ENCODE measurements at places on chromosomes 4 and X.

- DNase-seq, result no peak
Measured at GRCh38 chr4:149676076-149676475, 139.6 kb downstream of the IQCM start.

GRCh38 chr4:141416219-141416618 is 195.5 kb downstream of the ZNF330 start:
- DNase-seq, result no peak

GRCh38 chr4:22901631-22902030 is 208.9 kb downstream of the GBA3 start:
- DNase-seq, result no peak

GRCh38 chr4:70838666-70839588 is 763 bp downstream of the GRSF1 start:
- DNase-seq, result peak; percentile 50

- no peak for DNase-seq
Measured at GRCh38 chr4:1981251-1982058, 27.3 kb downstream of the NELFA start.

DNA sequence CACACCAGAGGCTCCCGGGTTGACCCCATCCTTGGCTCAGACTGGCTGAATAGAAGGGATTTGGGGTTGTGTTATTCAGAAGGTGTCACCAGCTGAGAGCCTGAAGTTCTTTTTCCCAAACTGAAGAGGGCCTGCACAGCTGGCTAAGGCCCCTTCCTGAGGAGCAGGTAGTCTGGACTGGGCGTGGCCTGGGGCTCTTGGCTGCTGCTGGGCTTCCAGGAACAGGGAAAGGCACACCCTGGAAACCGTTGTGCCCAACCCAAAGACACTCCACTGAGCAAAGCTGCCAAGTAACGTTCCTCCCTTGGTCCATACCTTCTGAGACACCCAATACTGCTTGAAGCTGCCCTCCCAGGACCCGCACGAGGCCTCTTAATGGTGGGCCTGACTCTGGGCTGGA is 8.3 kb upstream of the CXCR3 start:
- no peak for DNase-seq

DNA sequence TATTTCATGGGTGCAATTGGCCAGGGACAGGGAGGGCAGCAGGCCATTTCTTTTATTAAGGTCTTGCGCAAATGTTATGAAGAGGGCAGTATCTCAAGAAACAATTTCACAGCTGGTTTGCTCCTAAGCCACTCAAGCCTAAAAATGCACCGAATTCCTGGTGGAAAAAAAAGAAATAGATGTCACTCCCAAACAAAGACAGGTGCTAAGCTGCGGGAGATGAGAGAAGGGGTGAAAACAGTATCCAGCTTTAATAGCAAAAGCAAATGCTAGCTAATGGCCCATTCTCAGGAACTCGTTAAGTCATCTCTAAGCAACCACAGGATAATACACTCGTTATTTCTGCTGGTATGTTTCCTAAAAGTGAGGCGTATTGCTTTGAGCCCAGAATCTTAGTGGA is 116.4 kb downstream of the ARX start:
- DNase-seq, result peak; percentile 39

- DNase-seq, result no peak
Measured at GRCh38 chrX:10725071-10725470, 104.7 kb upstream of the MID1 start.

DNA sequence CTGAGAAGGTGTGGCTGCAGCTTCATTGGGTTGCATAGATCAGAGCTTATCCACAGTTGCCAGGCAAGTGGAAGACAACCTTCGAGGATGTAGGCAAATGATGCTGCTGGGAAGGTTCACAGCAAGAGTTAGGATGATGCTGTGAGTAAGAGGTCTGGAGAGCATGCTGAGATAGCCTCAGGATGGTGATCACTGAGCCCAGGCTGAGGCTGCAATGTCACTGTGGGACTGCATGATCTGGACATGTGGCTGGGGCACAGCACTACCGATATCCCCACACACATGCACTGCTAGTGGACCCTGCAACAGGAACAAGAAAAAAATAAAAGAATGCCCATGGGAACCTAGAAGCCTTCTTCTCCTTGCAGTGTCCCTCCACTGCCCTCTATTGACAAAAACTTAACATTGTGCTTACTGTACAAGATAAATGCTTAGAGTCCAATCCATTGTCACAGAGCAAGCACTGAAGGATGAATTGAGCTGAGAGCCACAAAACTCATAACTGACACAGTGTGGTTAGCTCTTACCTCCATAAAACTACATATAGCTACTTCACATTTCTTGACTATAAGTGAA is 105.6 kb downstream of the CNKSR2 start:
- DNase-seq, result peak; percentile 57

DNA sequence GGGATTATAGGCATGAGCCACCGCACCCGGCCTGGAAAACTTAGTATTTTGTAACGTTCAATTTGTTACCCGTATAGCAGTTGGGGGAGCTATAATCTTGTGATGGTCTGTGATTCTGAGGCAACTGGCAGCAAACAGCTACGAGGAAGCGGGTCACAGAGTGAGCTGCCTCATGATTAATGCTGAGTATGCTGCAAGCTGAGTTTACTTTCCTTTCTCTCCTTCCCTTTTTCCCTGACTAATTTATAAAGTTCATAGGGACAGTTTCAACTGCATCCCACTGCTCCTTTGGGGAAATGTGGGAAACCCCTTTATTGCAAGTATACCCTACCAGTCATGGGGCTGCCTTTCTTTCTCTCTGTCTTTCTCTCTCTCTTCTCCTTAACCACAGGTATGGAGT is 17.7 kb upstream of the ELOVL6 start:
- DNase-seq, result no peak

DNA sequence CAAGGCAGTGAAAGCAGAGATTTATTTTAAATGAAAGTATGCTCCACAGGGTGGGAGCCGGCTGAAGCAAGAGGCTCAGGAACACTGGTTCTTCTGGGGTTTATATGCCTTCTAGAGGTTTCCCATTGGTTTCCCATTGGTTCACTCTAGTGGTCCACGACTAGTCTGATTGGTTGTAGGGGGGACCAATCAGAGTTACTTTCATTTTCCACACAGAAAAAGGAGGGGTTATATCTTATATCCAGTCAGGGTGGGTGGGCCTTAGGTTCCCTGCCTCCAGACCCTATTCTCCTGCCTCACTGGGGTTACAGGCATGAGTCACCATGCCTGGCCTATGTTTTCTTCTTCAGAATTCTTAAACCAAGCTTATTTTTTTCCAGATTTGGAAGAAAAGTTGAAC is 101.6 kb downstream of the KLHL8 start:
- DNase-seq, result no peak

DNA sequence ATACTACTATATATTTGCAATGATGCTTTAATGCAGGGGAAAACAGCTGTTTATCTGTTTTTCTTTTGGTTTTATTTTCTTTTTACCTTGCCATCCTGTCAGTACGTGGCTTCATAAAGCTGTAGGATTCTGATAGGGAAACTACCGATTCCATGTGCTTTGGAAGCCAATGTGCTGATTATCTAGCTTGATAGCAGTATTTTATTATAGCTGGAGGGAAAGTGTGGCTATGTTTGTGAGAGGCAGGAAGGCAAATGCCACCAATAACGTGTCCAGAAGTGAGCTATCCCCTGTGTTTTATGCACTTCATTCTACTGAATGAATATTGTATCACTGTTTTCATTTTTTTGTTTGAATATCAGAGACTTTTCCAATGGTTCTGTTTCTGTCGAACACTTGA is 43.7 kb downstream of the IL15 start:
- DNase-seq, result no peak

- DNase-seq, result no peak
Measured at GRCh38 chrX:133555782-133556458, 140.6 kb upstream of the GPC4 start.

GRCh38 chr4:159413306-159413943 is 310.5 kb downstream of the RAPGEF2 start:
- no peak for DNase-seq

DNA sequence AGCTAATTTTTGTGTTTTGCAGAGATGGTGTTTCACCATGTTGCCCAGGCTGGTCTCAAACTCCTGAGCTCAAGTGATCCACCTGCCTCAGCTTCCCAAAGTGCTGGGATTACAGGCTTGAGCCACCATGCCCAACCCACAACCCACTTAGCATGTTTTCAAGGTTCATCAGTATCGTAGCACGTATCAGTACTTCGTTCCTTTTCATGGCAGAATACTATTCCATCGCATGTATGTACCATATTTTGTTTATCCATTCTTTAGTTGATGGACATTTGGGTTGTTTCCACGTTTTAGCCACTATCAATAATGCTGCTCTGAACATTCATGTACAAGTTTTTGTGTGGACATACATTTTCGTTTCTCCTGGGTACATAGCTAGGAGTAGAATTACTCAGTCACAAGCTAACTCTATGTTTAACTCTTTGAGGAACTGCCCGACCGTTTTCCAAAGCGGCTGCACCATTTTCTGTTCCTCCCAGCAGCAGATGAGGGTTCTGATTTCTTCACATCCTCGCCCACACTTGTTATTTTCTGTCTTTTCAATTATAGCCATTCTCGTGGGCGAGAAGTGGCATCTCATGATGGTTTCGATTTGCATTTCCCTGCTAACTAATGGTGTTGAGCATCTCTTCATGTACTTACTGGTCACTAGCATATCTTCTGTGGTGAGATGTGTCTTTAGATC is 32.5 kb downstream of the MAN2B2 start:
- no peak for DNase-seq

DNA sequence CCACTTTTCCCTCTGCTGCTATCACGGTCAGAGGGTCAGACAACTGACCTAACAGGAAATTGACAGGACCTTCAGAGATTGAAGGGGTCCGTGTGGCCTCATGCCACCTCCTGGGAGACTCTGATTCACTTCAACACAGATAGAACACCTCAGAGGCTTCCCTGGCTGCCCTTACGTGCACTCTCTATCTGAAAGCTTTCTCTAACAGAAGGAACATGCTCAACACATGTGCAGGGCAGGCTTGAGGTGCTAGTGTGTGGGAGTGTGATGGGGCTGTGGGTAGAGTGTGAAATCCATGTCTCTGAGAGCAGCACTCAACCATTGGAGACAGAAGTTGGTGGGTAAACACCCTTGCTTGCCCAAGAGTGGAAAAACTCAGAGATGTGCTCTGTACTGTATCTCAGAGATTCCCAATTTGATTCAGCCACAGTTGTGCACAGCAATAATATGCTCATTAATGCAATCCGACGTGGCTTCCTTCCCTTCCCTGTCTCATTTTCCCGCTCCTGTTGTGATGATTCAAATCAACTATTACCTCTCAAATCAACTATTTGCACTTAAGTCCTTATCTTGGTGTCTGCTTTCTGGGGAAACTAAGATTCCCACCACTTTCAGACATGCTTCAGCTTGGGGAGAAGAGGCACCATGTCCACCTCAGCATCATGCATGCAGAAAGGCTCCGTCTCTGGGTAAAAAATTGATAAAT is 62.0 kb upstream of the MAGEB2 start:
- DNase-seq, result no peak

GRCh38 chrX:70480660-70481018 is 36.0 kb downstream of the DLG3 start:
- DNase-seq, result no peak

- no peak for DNase-seq
Measured at GRCh38 chr4:187046471-187046870, 322.8 kb upstream of the FAT1 start.

GRCh38 chr4:39596971-39597370 is 41.7 kb downstream of the SMIM14 start:
- DNase-seq, result no peak

DNA sequence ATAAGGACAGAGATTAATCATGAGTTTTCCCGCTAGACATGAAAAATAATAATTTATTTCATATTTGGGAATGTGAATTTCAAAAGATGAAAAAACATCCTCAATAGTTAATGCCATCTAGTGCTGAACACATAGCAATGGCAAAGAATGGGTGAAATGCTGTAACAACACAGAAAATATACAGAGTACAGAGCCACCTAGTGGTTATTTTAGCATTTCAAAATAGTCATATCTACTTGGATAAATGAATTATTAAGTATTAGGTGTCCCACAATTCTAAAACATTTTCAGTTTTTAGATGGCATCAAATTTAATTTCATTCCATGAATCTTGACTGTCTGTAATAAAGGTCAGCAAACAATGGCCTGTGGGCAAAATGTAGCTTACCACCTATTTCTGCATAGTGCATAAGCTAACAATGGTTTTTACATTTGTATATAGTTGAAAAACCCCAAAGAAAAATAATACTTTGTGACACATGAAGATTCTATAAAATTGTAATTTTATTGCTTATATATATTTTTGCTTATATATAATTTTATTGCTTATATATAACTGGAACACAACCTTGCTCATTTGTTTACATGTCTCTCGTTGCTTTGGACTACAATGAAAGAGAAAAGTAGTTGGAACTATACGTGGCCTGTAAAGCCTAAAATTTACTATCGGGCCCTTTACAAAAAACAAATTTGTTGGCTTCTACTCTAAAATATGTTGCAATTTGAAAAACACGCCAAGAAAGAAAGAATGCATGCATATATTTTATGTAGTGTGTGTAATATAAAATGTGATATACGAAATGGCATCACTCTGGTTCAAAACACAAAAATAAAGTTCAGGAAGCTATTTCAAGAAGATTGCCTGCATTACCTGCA is 99.1 kb upstream of the FAM47C start:
- DNase-seq, result peak; percentile 26

- DNase-seq, result no peak
Measured at GRCh38 chr4:169037506-169037905, 27.5 kb upstream of the CBR4 start.

DNA sequence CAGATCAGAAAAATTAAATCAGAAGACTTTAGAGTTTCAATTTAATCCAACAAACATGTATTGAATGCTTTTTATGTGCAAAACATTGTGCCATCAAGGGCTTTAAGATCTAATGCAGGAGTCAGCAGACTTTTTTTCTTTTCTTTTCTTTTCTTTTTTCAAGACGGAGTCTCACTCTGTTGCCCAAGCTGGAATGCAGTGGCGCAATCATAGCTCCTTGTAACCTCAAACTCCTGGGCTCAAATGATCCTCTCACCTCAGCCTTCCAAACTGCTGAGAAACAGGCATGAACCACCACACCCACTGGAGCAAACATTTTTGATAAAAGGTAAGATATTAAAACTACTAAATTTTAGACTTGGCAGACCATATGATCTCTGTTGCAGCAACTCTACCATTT is 24.6 kb upstream of the LRBA start:
- DNase-seq, result no peak

DNA sequence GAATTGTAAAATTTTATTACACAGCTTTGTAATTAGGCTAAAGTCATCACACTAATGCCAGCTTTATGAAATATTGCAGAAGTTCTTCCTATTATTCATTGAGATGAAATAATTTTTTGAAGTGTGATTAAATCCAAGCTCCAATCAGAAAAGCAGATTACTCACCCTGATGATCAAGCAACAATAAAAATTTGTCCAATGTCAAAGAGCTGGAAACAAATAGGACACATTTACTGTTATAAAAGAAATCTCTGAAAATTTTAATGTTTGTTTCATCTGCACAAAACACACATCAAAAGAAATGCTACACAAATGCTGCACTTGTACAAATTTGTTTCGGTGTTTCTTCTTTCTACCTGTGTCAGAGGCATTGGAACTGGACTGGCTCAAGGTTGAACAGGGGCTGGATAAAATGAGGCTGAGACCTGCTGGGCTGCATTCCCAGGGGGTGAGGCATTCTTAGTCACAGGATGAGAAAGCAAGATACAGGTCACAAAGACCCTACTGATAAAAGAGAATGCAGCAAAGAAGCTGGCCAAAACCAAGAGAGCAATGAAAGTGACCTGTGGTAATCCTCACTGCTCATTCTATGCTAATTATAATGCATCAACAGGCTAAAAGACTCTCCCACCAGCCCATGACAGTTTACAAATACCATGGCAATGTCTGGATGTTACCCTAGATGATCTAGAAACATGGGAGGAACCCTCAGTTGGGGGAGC is 78.3 kb downstream of the GASK1B start:
- no peak for DNase-seq

- DNase-seq, result no peak
Measured at GRCh38 chr4:1984406-1985191, 24.2 kb downstream of the NELFA start.
